ENCODE measurements at places on chromosomes 5 and 9.

DNA sequence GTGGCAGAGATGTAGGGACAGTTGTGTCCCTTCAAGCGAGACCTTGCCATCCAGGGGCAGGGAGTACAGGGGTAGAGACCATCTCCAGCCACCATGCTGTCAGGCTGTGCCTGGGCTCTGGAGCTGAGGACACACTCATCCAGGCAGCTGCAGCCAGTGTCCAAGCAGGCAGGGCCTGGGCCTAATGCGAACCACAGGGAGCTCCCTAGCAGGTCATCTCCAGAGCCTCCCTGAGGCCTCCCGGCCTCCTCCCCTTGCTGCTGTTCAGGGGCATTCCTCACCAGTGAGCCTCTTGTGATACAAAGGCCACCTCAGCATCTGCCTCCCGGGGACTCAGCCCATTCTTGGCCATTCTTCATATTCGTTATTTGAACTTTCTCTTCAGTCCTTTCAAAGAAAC lies 35.0 kb downstream of the TPPP start:
- DNase-seq: no peak

GRCh38 chr5:95219411-95219810 lies 65.5 kb downstream of the MCTP1 start:
- DNase-seq: no peak

DNA sequence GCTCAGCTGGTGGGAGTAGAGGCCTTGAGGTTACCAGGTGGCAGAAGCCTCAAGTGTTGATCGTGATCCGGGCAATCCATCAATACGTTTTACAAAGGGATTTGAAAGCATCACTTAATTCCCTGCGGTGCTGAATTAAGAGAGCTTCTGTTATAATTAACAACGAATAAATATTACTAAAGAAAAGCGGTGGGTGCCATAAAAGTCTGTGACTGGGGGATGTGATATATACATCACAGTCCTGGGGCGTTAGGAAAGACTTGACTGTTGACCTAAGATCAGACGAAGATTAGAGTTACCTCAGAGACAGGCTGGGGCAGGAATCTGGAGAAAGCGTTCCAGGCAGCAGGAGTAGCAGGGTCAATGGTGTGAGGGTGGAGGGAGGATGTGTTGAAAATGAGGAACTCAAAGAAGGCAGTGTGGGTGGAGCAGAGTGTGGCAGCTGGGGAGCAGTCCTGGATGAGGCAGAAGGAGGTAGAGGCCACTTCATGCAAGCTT lies 6.7 kb upstream of the C5orf63 start:
- DNase-seq: no peak

DNA sequence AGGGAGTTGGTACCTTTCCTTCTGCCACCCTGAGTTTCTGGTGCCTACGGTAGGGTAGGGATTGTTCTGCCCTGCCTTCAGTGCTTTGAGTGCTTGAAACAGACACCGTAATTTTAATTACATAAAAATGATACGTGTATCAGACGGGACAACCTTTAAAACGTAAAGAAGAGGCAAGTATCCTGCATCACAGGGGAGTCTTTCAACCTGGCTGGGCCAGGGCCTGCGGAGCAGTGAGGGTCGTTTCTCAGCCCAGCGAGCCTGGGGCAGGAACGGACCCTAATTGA lies 483 bp upstream of the DAB2IP start:
- no peak for DNase-seq

- DNase-seq: no peak
Measured at GRCh38 chr9:34456151-34456550, 2.2 kb downstream of the FAM219A start.

DNA sequence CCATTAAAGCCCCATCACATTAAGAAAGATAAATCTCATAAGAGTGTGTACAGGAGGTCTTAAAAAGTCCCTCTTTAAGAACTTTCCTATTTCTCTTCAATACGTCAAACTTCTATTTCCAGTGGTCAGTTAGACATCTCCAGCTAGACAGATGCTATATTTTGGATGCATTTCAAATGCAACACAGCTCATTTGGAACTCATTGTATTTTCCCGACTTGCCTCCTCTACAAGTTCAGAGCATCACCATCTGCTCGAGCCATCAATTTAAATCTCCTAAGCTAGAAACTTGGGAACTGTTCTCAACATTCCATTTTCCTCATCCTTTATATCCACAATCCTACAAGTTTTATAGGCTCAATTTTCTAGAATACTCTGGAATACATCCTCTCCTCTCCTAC lies 3.2 kb upstream of the UHRF2 start:
- no peak for DNase-seq

DNA sequence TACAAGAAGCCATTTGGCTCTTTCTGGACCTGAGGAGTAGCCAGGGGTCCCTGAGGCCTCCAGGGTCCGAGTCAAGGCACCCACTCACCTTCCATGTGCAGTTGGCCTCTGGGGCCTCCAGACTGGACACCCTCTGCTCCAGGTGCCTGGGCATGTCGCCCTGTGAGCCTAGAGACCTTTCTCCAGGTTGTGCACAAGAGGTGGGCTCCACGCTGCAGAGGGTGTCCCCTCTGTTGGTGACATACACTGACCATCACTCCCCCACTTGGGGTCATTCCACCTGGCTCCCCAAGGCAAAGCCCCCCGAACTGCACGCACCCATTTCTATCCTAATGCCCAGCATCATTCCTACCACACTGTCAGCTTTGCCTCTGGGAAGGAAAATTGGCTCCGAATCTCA lies 48.8 kb downstream of the RASGEF1C start:
- no peak for DNase-seq

DNA sequence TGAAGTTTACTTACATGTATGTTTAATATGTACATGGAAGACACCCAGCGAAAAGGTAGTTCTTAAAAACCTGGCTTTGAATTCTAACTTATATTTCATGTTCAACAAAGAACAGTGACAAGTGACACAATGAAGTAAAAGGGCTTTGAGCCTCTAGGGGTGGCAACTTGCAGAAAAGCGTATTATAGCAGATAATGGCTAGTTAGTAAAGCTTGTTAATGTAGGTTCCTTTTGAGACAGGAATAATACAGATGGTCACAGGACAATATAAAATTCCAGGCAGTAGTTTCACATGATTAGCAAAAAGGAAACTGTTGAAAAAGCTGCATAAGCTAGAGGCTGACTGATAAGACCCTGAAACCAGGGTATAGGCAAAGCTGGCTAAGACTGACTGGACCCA lies 132.4 kb upstream of the FTMT start:
- DNase-seq: no peak

GRCh38 chr5:39211773-39212172 lies 7.6 kb downstream of the FYB1 start:
- no peak for DNase-seq

GRCh38 chr5:122864400-122864799 lies 19.0 kb downstream of the SNX24 start:
- DNase-seq: peak; percentile 42

DNA sequence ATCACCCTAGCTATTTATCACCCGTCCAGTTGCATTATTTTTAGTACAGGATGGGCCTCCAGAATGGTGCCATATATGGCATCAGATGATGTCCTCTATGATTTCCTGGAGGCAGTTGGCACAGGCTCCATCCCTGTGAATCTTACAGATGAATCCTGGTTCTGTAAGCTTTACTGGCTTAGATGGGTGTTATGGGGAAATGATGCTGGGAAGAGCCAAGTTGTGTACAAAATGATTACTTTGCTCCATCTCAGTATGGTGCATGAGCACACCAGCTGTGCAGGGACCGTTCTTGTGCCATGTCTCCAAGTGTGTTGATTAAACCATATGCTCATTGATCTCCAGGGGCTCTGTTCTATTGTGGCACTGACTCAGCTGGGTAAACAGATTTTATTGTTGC lies 755.7 kb downstream of the TLR4 start:
- DNase-seq: no peak

DNA sequence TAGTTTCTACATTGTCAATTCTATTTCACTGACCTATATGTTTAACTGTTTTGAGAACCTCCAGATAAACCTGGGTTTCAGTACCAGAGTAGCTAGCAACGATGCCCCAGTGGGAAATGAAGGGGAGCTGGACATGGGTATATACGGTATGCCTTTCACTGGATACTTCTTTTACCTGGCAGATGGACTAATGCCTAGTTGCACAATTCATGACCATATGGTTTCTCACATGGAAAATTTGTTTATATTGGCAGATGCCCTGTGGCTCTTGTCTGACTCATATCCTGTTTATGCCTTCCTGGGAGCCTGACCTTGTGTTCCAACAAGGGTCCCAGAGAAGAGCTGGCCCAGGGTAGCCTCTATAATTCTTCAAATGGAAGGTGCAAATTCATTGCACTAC lies 144.1 kb downstream of the MAT2B start:
- no peak for DNase-seq

GRCh38 chr5:142259758-142260157 lies 65.1 kb downstream of the SPRY4 start:
- DNase-seq: no peak

DNA sequence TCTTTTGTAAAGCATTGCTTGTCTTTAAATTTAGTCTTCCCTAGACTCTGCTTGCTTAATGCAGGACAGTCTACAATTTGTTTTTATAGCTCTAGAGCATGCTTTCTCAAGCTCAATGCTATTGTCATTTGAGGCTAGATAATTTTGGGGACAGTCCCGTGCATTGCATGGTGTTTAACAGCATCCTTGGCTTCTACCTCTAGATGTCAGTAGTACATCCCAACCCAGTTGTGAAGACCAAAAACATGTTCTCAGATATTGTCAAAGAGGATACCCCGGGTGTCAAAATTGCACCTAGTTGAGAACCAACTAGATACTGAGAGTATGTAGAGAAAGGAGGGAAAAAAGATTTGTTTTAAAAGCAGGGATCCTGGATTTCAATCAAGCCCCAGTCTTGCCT lies 277.5 kb downstream of the CEMIP2 start:
- peak; percentile 5 for DNase-seq

DNA sequence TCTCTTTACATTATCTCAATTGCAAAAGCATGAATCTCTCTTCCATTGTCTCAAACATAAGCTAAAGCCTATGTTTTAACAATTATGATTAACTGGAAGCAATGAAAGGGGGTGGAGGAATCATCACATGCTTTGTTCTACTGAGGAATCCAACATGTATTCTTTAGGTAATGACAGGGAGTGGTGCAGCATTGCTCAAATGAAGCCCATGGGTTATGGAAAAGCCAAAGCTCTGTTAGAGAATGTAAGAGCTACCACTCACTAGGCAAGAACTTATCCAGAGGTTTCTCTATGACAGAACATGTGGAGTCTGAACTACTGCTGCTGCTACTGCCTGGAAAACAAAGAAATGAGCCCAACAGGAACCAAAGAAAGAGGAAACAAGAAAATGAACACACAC lies 28.7 kb downstream of the KIF3A start:
- DNase-seq: no peak

GRCh38 chr5:77182367-77182766 lies 28.1 kb upstream of the PDE8B start:
- no peak for DNase-seq

Measured in CD4-positive, CD25-positive, alpha-beta regulatory T cell (primary cell).